ENCODE measurements at places on chromosomes 13 and 19.
A peak's percentile ranks its signal among the peaks of the same experiment; 100 is the strongest.

GRCh38 chr13:31896427-31896826, 135.1 kb upstream of the FRY start:
- DNase-seq: peak; percentile 82

GRCh38 chr19:4288091-4288777, 9.2 kb downstream of the SHD start:
- no peak for DNase-seq

GRCh38 chr13:51913421-51914136, 51.8 kb downstream of the CCDC70 start:
- DNase-seq: peak; percentile 18

GRCh38 chr13:51733374-51734298, 70.3 kb downstream of the DHRS12 start:
- no peak for DNase-seq

GRCh38 chr13:53089951-53090350, 61.3 kb downstream of the OLFM4 start:
- DNase-seq: no peak

- peak; percentile 49 for DNase-seq
These were observed 131.2 kb downstream of the IRS2 start for GRCh38 chr13:109655206-109655600.

DNA sequence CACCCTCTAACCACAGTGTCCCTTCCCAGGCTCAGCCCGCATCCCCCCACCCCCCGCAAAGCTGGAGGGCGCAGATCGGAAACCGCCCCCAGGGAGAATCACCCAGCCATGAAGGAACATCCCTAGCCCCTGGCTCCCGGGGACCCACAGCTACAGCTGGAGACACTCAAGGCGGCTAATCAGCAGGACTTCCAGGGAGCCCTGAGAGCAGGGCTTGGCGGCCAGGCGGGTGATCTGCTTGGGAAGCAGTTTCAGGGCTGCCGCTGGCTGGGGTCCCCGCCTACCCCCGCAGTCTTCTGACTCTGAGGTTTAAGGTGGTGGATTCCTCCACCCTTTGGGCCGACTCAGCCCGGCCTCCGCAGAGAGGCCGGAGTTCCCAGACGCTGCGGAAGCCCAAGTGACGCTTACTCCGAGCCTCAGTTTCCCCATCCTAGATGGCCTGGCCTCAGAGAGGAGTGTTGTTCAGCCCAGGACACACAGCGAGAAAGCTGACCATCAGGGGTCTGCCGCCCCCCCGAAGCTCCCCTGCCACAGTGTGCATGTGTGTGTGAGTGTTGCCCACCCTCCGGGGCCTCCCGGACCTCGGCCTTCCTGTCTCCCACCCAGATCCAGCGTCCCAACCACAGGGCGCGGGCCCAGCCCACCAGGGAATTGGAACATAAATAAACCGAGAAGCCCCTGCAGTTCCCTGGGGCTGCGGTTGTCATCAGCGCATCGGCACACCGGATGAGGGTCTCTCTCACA, 9.8 kb downstream of the FUT6 start:
- DNase-seq: no peak

- no peak for DNase-seq
These were observed 62.3 kb downstream of the KCNC3 start for GRCh38 chr19:50266896-50267295.

DNA sequence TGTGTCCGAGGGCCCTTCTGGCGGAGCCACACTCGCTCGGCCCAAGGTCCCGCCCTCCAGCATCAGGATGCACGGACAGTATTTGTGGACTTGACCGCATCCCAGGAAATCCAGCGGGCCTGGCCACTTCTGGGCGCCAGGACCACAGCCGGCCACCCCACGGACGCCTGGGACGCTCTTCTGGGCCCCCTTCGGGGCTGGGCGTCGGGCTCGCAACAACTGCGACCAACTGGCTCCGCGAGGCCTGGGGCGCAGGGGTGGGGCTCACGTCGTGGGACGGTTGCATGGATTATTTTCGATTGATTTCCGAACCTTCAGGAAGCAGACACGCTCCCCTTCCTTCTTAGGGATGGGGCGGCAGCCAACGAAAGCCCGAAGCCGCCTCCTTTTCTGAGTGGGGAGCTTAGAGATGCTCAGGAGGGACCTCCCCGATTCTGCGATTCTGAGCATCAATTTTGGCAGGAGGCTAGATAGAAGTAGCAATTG, 521 bp upstream of the NUP58 start:
- no peak for DNase-seq

DNA sequence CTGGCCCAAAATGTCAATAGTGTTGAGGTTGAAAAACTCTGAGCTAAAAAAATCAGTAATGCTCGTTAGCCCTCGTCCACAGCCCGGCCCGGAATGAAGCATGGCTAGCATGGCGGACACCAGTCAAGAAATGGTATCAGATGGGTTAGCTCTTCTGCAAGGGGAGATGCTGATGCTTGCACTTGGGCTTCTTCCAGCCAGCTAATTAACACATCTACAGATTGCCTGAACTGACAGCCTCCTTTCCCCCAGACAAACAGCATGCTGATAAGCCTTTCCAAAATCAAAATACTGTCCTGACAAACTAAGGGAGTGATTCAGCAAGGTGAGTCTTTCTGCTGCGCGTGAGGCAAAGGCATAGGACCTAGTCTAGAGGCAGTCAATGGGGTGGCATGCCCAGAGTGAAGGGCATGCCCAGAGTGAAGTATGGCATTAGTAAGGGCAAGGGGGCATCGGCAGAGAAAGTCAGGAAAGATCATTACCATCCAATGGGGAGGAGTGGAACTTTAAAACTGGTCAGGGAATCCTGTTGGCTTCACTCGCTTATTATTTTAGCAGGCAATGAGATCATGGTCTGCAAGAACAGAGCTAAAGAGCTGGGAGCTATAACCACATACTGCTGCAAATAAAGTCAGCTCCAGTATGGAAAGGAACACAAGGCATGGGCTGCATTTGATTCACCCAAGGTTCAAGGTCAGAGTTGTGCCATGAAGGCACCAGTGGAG, 30.2 kb upstream of the UBE2L5 start:
- DNase-seq: no peak

DNA sequence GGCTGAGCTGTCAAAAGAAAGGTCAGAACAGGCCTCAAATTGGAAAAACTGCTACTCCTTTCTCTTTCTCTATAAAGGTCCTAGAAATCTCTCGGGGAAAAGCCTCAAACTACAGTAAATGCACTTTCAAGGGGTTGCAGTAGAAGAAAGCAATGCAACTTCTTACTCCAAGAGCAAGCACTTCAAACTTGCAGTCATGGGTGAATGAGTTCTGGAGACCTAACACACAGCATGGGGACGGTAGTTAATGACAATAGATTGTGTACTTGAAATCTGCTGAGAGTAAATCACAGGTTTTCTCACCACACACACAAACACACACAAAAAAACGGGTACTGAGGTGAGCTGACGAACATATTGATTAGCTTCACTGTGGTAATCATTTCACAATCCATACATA, 11.8 kb downstream of the TUBGCP3 start:
- DNase-seq: no peak

DNA sequence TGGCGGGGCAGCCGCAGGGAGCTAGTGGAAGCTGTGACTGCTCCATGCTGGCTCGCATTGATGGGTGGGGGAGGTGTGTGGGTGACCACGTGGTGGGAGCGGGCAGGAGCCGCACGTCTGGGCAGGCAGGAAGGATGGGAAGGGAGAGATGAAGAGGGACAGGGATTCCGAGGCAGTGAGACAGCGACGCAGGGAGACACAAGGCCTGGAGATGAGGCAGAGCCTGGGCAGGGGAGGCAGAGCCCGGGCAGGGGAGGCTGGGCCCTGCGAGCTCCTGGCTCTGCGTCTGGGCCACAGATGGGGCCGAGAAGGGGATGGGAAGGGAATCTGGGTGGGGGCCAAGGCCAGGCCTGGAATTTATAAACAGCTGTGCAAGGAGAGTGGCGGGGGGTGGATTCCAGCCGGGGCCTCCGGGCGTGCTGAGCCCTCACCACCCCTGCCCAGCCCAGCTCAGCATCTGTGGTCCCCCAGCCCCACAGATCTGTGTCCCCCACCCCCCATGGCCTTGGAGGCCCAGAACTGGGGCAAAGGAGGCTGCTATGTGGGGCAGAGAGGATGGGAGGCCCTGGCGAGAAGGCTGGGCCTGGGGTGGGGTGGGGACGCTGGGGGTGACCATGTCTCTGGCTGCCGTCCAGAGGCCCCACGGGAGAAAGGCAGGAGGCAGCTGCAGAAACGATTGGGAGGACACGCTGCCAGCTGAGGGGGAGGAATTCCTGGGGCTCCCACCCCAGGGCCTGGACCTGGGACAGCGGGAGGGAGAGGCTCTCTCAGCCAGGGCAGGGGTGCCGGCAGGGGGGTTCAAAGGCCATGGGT, 6.0 kb downstream of the EHD2 start:
- peak; percentile 26 for DNase-seq

- DNase-seq: no peak
These were observed 762.1 kb upstream of the ARGLU1 start for GRCh38 chr13:107329991-107330390.

GRCh38 chr19:19055701-19056100, 8.1 kb upstream of the SLC25A42 start:
- no peak for DNase-seq

- no peak for DNase-seq
These were observed 18.1 kb downstream of the SLC7A1 start for GRCh38 chr13:29577136-29578051.

GRCh38 chr13:30463787-30464495, 1.8 kb downstream of the HMGB1 start:
- DNase-seq: no peak

- DNase-seq: no peak
These were observed 3.6 kb downstream of the DACH1 start for GRCh38 chr13:71863254-71863865.

- DNase-seq: no peak
These were observed 2.9 kb upstream of the ZNF304 start for GRCh38 chr19:57348136-57348535.

DNA sequence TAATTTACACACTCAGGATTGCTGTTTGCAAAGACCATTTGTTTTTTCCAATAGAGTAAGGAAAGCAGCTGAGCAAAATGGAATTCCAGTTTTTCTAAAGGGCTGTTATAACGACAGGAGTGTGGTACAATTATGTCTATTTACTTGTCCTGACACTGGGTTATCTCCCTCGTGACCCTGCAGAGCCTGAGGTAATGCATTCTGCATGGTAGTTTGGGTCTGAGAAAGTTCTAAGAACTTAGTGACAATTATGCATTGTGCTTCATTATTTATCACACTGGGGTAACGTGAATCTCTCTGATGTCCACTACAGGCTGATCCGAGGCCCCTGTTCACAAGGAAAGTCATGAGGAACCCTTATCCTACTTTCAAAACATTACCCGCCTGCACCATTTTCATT, 50.7 kb upstream of the EDNRB start:
- DNase-seq: peak; percentile 55

GRCh38 chr19:14795078-14795721, 16.8 kb upstream of the ADGRE2 start:
- no peak for DNase-seq

DNA sequence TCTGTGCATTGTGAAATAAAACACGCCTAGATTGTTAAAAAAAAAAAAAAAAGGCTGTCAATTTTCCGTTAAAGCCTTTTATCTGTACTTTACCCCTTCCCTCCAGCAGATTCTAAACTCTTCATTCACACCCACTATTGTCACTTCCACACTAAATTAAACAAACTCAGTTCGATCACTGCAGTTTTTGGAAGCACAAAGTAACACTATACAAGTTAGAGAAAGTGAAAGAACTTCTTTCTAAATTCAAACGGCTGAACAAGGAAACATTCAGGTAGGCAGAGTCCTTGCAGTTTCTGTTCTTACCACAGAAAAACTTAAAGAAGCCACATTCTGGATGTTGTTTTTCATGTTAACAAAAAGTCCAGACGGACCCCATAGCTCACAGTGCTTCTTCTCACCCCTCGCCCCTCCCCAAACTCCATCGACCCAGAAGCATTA, 27.5 kb upstream of the UBE2L5 start:
- DNase-seq: no peak

GRCh38 chr19:55605207-55605636, 225 bp upstream of the ZNF865 start:
- DNase-seq: peak; percentile 94

DNA sequence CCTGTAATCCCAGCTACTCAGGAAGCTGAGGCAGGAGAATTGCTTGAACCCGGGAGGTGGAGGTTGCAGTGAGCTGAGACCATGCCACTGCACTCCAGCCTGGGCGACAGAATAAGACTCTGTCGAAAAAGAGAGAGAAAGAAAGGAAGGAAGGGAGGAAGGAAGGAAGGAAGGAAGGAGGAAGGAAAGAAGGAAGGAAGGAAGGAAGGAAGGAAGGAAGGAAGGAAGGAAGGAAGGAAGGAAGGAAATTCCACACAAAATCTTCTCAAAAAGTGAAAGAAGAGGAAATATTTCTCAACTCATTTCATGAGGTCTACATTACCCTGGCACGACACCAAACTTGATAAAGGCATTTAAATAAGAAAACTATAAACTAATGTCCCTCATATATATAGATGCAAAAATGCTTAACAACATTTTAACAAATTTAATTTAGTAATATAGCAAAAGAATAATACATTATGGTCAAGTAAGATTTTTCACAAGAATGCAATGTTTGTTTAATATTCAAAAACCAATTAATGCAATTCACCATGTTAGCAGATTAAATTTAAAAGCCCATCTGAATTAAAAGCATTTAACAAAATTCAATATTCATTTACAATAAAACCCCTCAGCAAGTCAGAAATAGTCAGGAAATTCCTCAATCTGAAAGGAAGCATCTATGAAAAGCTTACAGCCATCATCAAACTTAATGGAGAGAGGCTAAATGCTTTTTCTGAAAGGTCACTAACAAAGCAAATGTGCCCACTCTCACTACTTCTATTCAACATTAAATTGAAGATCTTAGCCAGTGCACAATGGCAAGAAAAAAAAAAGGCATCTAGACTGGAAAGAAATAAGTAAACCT, 12.0 kb upstream of the CPB2 start:
- DNase-seq: no peak

DNA sequence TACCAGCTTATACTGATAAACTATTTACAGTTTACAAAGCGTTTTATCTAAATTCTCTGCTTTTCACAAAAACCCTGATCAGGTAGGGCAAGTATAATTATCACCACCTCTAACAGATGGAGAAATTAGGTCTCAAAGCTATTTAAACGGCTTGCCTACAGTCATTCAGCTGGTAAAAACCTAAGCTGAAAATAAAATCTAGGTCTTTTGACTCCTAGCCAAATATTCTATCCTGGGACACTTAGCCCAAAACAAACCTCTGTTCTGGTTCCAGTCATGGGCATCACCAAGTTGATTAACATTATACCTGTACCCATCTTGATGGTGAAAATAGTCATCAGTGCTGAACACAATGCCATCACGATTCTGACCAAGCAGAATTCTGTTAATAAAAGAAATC, 11.4 kb downstream of the N4BP2L2 start:
- DNase-seq: no peak

All from COLO829 (cell line).